Hypothalamus (tissue), 51 donors: ENCODE measurements at places on chromosomes 5 and 9.

GRCh38 chr5:59843511-59844213 is 49.9 kb downstream of the PDE4D start:
- no peak for DNase-seq

DNA sequence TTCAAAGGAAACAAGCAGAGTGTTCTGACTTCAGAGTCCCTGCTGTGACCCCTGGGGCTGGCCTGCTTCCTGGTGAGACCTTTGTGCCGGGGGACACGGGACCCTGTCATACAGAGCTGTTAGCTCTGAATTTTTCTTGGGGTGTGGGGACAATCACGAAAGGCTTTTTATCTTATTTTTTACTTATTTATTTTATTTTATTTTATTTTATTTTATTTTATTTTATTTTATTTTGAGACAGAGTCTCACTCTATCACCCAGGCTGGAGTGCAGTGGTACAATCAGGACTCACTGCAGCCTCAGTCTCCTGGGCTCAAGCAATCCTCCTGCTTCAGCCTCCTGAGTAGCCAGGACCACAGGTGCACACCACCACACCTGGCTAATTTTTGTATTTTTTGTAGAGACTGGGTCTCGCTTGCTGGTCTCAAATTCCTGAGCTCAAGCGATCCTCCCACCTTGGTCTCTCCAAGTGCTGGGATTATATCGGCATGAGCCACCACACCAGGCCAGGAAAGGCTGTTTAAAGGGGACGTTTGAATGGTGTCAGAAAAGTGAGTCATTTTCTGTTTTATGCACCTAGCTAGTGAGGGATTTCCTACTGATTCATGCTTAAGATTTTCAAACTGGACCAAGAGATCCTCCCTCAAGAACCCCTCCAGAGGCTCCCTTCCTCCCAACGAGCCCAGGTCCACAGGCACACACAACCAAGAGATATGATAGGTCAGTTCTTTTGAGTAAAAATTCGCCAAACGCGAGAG is 75.7 kb downstream of the OLFM1 start:
- DNase-seq = no peak

GRCh38 chr9:8733131-8733954 is 933.8 kb upstream of the DMAC1 start:
- no peak for DNase-seq

DNA sequence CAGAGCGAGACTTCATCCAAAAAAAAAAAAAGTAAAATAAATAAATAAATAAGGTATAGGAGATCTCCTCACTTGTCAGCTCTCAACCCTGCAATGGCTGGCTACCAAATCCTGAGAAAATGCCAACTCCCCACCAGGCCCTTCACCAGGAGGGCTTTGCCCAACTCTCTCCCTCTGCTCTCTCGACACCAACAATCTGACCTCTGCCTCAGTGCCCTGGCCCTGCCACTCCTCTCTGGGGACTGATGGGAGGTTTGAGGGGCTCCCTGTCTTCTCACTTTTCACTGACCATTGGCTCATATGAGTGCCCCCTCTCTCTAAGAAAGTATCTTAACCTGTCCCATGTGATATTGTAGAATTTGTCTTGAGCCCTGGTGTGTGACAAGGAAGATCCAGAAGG is 52.6 kb upstream of the SH3PXD2B start:
- no peak for DNase-seq

GRCh38 chr5:4700069-4700468 is 440.1 kb upstream of the ADAMTS16 start:
- DNase-seq = peak; percentile 17

GRCh38 chr5:103425686-103426454 is 136.7 kb downstream of the NUDT12 start:
- no peak for DNase-seq

GRCh38 chr5:36928947-36929346 is 52.4 kb downstream of the NIPBL start:
- DNase-seq = no peak

DNA sequence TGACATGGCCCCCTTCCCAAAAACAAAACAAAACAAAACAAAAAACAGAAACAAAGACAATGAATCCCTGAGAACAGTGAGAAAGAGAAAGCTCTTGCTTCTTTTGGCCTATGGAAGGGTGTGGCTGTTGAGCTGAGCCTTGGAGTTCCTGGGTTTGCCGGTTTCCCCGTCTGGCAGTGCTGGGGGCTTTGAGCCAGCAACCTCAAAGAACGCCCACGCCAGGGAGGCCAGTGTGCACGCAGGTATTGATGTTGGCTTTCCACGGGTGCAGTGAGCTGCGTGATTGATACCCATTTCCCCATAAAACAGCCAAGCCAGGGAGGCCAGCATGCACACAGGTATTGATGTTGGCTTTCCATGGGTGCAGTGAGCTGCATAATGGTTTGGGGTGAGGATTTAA is 8.3 kb upstream of the LCN1 start:
- DNase-seq = no peak

DNA sequence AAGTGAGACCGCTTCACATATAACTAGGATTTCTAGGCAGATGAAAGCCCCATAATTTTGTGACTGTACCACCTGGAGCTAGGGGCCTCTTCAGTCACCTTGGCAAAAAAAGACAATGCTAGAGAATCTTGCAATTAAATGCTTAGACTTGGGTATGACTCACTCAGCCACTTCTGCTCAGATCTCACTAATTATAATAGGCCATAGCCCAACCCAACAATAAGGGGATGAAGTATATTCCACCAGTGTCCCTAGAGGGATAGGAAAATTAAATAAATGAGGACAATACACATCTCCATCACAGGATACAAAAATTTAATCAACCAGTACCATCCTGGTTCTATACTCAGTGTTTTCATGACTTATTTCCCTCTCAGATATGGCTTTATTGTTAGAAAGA is 1079.9 kb upstream of the C9orf72 start:
- no peak for DNase-seq

DNA sequence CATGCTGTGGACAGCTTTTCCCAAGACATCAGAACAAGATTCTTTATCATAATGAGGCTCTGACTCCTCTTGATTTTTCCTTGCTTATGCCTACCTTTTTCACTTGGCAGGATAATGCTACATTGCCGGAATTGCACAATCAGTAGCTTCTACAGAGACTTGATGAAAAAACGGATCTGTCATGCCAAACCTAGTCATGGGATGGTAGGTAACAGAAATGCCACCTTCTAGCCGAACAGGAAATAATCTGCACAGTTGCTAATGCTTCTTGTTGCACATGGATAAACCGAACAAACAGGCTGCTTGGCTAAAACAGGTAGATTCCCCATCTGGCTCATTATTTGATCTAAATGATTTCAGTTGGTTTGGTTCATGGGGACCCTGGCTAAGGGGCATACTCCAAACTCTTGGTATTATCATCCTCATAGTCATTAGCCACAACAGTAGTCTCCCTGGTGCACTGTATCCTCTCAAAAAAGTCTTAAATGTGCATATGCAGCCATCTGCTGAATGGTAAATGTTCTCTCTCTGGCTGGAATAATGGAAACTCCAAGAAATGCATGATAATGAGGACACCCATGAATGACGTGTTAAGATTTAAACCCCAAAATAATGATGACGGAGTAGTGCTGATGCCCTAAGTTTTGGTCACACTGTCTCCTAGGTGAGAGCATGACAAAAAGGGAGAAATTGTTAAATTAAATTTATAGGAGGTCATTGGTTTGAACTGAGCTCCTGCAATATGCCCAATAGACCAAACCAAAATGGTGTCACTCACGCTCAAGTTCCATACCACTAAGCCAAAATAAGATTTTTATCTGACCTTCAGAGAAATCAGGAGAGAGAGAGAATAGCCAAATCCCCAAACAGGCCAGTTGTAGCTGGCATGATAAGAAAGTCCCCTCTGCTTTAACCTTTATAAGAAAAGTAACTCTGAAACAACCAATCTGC is 47.0 kb downstream of the RAPGEF1 start:
- DNase-seq = no peak

DNA sequence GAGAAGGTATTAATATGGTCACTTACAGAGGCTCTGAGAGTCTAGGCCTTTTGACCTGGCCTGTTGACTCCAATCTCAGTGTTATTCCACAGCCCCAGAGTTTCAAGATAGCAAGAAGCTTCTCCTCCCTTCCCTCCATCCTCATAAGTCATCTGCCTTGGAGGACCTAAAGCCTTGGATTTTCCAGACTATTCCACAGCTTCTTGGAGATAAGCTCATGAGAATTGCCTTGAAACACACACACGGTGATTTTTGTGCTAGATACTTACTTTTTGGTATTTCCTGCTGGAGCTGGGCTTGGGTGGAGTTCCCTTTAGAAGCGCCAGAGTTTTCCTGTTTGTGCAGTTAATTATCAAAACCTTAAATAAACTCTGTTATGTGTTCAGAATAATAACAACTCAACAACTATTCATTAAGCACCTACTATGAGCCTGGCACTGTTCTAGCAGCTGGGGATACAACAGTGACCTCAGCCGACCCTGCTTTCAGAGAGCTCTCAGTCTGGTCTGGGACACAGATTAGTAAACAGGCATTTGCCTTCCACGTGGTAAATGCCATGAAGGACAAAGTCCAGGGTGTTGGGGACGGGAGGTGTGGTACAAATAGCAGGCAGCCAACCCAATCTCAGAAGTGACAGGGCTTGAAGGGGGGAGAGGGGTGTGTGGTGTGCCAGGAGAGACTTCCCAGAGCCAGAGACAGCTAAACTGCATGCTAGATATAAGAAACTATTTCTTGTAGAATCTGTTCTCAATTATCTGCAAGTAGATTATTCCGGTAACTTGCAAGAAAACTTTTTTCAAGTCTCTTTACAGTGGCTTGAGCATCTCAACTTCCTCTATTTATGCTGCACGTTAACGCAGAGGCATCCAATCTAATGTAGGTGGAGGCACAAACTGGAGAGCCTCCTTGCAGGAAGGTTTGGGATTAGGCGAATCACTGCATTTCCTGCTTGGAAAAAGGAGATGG is 55.9 kb upstream of the KLF9 start:
- DNase-seq = no peak

- DNase-seq = no peak
These were observed 355.7 kb downstream of the IZUMO3 start for GRCh38 chr9:24189986-24190385.

GRCh38 chr5:60352992-60353599 is 346.9 kb downstream of the DEPDC1B start:
- DNase-seq = no peak

DNA sequence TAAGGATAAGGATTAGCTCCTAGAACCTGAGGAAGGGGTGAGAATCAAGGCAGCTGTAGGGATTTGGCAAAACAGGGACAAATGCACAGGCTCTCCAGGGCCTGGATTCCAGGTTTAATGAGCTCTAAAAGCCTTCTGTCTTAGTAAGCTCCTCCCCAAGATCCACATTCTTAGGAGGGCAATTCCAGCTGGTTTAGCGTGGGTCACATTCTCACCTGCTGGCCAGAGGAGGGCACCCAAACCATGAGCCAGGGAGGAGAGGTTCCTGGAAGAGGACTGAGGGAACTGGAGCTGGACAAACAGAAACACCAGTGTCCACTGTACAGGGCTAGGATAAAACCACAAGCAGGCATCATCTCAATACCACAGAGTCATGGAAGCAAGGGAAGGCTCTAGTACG is 480.0 kb downstream of the CCDC171 start:
- no peak for DNase-seq

GRCh38 chr9:97985058-97985861 is 2.1 kb downstream of the ANP32B start:
- DNase-seq = no peak

GRCh38 chr5:177994063-177994462 is 2.0 kb downstream of the PROP1 start:
- no peak for DNase-seq

DNA sequence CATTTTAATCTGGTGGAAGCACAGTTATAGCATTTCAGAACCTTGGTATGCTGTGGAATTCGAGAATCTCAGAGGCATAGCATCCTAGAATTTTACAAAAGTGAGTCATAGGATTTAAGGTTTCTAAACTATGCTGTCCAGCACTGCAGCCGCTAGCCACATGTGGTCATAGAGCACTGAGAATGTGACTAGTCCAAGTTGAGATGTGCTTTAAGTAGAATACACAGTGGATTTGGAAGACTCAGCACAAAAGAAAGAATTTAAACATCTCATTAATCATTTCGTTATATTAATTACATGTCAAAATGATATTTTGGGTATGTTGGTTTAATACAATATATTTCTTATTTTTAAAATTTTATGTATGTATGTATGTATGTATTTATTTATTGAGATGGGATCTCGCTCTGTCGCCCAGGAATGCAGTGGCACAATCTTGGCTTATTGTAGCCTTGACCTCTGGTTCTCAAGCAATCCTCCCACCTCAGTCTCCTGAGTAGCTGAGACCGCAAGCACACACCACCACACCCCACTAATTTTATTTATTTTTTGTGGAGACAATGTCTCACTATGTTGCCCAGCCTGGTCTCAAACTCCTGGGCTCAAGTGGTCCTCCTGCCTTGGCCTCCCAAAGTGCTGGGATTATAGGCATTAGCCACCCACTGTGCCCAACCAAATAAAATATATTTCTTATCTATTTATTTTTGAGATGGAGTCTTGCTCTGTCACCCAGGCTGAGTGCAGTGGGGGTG is 20.4 kb upstream of the RPS14 start:
- no peak for DNase-seq

- DNase-seq = no peak
These were observed 2.3 kb downstream of the ACSL6 start for GRCh38 chr5:132008961-132009680.

DNA sequence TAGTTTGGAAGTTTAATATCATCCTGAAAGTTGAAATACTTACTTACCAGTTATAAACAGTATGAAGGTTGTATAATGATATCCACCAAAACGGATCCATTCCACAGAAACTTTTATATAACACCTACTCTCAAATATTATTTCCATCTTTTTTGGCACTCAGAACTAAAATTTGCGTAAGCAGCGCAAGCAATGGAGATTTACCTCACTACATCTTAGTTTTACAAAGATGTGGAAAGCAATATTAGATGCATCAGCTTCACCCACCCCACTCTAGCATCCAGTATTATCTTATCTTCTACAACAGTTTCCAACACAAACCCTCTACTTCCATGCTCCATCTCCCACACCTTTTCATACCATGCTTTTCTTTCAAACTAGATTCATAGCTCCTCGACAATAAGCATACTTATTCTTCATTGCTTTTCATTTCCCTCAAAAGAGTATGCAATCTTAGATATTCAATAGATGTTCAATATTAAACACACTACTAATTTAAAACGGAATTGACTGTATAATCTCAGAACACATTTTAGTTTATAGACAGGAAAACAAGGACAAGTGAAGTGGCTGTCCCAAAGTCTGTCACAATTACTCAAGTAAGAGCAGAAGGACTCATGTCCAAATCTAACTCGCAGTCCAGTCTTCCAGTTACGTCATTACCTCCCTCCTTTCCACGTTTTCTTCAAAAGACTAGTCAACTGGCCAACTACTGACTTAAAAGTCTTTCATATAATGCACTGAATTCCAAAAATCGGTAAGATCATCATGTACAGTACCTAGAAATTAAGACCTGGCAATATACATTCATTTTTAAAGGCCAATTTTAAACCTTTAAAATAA is 2.2 kb downstream of the PPP2CA start:
- no peak for DNase-seq

- DNase-seq = no peak
These were observed 406.9 kb upstream of the ACTBL2 start for GRCh38 chr5:57889558-57889957.

DNA sequence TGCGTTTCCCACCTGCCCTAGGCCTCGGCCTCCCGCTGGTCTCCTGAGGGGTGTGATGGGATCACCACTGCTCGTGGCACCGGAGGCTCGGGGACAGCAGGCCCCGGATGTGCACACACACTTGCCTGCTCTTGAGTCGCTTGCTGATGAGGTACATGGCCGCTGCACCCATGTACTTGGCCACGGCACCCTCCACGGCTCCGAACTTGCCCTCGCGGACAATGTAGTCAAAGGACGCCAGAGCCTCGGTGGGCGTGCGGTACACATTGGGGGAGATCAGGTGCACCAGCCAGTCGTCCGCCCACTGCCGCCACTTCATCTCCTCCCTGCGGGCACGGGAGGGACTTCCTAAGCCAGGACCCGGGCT is 4.7 kb downstream of the PTGES2 start:
- DNase-seq = no peak
